ENCODE measurements at places on chromosomes 13 and 19.

GRCh38 chr13:49373716-49374115, 70.1 kb downstream of the CAB39L start:
- peak; percentile 6 for DNase-seq

- no peak for DNase-seq
Measured at GRCh38 chr13:89812856-89813255, 1534.6 kb upstream of the MIR17HG start.

DNA sequence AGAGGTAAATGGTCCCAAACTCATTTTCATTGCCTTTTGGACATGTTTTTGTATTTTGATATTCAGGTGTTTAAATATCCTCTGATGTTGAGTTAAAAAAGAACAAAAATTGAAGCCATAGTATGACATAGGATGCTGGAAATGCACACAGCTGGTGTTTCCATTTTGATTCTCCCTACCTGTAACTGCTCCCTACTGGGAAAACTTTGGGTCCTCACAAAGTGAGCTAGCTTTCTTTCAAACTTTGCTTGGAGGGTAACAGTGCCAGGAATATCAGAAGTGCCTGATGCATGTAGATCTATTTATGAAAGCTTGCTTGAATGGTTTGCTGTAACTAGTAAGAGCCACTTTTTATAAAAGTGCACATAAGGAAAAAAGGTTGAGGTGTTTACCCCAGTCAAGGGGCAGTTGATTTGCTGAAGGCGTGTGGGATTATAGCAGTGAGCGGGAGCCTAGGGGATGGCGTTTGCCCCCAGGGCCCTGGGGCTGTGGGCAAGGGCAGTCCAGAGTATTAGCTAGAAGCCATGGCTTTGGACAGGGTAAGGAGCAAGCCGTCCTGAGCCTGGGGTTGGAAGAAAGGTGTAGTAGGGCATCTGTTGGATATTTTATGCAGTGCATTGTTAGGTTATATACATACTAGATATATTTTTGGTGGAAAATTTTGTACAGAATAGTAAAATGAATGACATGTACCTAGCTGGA, 4.3 kb downstream of the RPS9 start:
- no peak for DNase-seq

DNA sequence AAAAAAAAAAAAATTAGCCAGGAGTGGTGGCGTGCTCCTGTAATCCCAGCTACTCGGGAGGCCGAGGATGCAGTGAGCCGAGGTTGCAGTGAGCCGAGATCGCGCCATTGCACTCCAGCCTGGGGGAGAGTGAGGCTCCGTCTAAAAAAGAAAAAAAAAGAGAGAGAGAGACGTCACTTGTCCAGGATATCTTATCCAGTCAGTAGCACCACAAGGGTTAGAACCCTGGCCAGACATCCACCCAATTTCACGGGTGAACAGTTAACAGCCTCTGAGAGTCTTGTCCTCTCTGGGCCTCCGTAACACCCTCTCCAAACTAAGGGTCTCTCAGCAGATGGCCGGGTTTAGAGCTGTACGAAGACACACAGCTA, 917 bp upstream of the CLPTM1 start:
- DNase-seq = no peak

GRCh38 chr19:418761-419671, 10.1 kb upstream of the C2CD4C start:
- DNase-seq = no peak

DNA sequence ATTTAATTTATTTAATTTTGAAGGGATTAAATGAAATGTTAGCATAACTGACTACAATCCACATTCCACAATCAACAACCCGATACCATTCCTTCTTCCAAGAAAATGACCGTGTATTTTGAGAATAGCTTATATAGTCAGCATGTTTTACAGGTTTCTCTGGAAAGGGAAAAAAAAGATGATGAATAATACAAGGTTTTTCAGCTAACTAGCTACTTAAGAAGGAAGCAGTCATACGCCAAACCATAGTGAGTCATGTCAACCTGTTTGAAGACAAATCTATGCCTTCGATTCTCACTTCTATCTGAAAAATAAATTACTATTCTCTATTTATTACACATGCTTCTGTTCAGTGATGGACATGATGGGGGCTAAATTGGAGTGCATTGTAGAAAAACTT, 258.6 kb downstream of the EFNB2 start:
- peak; percentile 58 for DNase-seq

All from astrocyte of the spinal cord (primary cell).